ENCODE measurements at places on chromosomes 12 and 14.
A peak's percentile ranks its signal among the peaks of the same experiment; 100 is the strongest.

DNA sequence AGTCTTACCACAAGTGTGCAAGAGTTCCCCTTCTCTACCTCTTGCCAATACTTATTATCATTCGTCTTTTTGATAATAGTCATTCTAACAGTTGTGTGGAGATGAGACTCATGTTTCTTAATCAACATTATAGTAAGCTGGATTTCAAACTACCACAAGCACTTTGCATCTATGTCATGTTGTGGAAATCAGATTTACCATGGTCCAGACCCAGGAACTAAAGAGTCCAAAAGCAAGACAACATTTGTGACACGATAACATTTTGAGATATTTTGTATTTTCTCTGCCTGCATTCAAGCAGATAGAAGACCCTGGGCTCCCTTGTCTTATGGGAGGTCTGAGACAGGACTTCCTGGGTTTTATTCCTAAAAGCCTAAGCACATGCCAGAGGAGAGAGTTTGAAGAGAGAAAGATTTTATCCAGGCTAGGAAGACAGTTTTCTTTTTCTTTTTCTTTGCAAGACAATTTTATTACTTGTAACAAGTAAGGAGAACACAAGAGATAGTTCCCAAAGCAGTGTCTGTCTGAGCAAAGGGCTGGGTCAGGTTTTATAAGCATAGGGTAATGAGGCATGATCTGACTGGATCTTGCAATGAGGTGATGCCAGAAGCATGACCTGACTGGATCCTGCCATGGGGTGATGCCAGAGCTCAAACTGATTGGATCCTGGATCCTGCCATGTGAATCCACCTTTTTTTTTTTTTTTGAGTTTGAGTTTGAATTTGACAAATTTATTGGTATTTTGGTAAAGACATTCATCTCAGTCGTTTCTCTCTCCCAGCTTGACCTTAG lies 180.5 kb upstream of the HMGA2 start:
- no peak for DNase-seq

GRCh38 chr14:88168498-88169165 lies 154.4 kb downstream of the KCNK10 start:
- no peak for DNase-seq

- no peak for DNase-seq
Observed at GRCh38 chr12:57616383-57617101, 5.3 kb downstream of the ARHGEF25 start.

DNA sequence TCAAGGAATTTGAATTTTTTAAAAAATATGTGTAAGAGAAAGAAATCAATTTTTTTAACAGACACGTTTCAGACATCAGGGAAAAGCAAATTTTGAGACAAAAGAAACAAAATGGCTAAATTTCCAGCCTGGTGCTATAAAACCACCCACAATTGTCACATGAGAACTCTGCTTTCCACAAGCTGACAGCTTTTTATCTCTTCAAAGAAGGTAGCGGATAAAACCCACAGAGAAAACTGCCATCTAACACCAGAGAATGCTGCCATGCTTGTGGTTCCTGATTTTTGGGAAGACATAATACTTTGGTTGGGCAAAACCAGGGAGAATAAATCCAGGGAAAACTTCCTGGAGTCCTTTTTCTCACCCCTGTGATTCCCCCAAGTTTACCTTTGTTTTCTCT lies 10.3 kb upstream of the ITPR2 start:
- no peak for DNase-seq

GRCh38 chr14:43252866-43253265 lies 1254.2 kb downstream of the FSCB start:
- DNase-seq = no peak

GRCh38 chr14:22882529-22883172 lies 371 bp upstream of the REM2 start:
- DNase-seq = no peak

- no peak for DNase-seq
Observed at GRCh38 chr14:51513281-51513680, 138.4 kb upstream of the FRMD6 start.

- no peak for DNase-seq
Observed at GRCh38 chr12:53219956-53220693, 11.9 kb downstream of the RARG start.

GRCh38 chr12:110015132-110015531 lies 15.9 kb downstream of the ANKRD13A start:
- DNase-seq = no peak

DNA sequence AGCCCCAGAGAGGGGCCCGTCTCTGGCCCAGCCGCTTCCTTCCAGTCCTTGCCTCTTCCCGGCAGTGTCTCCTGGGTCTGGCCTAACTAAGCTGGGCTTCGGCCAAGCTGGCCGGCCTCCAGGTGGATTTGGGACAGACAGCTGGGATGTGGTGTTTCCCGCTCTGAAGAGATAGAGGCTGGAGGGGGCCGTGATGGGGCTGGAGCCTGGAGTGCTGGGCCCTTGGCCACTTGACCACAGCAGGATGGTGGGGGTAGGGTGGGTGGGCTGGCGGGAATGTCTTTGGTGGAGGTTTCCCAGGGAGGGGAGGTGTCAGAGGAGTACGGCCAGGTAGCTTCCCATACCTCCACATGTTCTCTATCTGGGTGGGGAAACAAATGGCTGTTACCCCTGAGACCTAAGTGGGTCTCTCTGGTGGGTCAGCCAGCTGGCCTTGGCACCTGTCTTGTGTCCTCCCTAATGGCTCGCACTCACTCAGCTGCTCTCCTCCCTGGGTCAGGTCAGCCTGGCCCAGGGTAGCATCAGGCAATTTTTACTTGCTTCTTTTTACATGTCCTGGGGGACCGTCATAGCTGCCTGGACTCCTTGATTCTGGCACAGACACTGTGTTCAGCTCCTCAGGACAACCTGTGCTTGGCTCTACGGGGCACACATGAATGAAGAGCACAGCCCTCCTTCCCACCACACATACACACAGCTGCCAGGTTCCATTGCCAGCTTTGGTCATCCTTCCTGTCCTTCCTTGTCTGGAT lies 19.8 kb upstream of the PGF start:
- DNase-seq = peak; percentile 75

- DNase-seq = no peak
Observed at GRCh38 chr12:99146185-99146584, 501.1 kb downstream of the APAF1 start.

DNA sequence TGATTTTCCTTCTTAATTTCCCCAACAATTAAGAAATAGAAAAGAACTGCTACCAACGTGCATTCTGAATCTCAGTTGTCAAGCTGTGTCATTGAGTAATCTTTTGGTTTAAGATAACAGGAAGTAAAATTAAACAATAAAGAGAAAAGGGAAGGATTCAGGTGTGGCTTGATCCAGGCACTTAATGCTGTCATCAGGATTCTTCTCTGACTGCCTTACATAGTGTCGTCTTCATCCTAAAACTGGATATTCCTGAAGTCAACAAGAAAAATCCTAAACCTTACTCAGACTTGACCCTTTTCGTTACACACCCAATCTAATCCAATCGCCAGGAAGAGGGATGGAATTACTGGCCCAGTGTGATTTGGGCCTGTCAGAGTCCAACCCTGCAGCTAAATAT lies 443.8 kb downstream of the MED13L start:
- DNase-seq = no peak

- no peak for DNase-seq
Observed at GRCh38 chr14:72513965-72514659, 379.8 kb downstream of the DPF3 start.

DNA sequence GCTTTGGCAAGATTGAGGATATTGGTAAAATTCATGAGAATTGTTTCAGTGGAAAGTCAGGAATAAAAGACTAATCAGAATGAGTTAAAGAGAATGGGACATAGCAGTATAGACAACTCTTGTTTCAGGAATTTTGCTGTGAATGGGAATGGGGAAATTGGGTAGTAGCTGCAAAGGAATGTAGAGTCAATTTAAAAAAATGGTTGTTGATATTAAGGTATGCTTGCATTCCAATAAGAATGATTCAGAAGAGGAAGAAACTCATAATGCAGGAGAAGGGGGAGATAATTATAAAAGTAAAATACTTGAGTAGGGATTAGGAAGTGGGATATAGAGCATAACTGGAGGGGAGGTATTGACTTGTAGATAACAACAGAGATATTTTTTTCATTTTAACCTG lies 40.7 kb downstream of the MNAT1 start:
- no peak for DNase-seq

GRCh38 chr12:60465060-60465459 lies 869.2 kb downstream of the SLC16A7 start:
- no peak for DNase-seq

GRCh38 chr12:95216711-95217376 lies 423 bp downstream of the FGD6 start:
- DNase-seq = peak; percentile 83

- DNase-seq = no peak
Observed at GRCh38 chr14:73567951-73568885, 795 bp upstream of the ACOT2 start.

GRCh38 chr14:59246566-59246965 lies 58.1 kb downstream of the DAAM1 start:
- no peak for DNase-seq

GRCh38 chr12:90987520-90987919 lies 17.3 kb downstream of the EPYC start:
- no peak for DNase-seq

DNA sequence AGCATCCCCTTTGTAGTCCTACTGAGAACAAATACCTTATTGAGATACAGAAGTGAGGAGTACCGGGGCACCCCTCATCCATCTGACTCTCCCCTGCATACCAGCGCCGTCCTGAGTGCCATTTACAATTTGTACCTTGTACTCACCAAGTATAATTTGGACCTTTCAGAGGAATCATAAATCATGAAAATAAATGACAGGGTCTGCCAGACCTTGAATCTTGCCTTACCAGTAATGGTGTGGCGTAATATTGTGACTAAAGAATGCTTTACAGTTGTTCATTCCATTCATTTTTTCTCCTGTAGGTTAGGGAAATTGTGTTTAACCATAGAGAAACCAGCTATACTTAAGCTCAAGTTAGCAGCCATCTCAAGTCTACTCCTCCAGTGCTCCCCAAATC lies 243.7 kb upstream of the RGS6 start:
- no peak for DNase-seq

DNA sequence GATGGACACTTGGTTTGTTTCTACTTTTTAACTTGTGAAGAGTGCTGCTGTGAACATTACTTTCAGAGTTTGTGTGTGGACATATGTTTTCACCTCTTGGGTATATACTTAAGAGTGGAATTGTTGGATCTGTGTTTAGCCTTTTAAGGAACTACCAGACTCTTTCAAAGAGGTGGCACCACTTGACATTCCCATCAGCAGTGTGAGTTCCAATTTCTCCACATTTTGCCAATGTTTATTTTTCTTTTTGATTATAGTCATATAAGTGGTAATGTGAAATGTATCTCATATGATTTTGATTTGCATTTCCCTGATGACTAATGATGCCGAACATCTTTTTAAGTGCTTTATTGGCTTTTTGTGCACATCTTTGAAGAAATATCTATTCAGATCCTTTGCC lies 44.8 kb downstream of the ARHGAP5 start:
- no peak for DNase-seq

DNA sequence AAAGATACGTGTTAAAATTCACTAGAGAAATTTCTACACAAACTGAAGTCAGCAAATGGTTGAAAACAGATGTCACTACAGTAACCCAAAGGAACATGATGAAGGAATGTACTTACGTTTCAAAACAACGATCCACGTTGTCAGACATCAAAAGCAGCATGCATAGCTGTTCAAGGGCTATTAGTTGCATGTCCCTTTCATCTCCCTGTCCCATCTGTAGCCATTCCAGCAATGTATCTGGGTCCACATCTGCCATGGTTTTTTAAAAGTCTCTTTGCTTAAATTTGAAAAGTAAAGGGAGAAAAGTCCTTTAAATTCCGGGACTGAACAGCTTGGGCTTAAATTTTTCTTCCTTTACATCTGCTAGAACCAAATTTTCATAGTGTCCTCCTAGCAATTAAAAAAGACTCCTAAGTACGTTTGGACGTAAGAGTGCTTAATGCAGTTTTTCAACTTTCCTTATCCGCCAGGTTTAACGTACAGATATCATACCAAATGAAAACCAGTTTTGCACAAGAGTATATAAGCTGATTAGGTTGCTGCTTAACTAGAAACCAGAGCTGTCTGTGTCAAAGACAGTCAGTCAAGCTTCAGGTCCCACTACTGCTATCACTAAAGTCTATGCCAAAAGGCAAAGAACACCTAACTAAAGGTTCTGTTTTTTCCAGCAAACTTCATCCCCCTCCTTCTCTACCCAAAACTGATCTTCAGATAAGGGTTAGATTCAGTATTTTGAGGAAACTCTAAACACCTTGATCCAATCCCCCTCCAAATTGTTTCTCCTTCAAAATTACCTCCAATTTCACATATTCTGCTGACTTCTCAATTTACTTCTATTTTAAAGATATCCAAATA lies 1.7 kb downstream of the HECTD1 start:
- no peak for DNase-seq

DNA sequence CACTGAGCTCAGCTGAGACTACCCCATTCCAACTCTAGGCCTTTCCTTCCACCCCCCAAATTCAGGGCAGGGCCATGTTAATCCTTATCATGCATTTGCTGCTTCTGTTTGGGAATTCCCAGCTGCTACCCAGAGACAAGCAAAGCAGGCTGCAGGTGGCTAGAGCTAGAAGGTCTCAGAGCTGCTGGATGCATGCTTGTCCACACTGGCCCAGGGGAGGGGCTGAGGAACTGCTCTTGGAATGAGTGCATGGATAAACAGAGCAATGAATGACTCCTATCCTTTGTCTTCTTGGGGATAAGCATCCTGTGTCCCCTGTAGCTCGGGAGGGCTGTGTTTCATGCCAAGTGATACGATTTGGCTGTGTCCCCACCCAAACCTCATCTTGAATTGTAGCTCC lies 136.8 kb upstream of the NOS1 start:
- no peak for DNase-seq

GRCh38 chr12:97645726-97646125 lies 183.1 kb downstream of the RMST start:
- no peak for DNase-seq

DNA sequence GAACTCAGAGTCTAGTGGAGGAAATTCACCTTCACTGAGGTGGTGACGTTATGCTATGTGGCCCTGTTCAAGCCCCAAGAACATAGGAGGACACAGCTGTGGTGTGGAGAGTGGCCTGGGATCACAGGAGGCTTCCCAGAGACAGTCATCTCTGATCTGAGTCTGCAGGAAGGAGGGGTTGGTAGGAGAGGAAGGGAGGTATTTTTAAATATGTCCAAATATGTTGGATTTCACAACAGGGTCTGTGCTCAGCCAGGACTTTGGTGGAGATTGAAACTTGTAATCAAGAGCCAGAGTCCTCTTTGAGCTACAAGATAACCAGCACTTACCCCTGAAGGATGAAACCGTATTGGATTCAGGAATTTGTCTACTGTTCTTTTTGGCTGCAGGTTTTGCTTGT lies 26.4 kb upstream of the MED13L start:
- DNase-seq = no peak

DNA sequence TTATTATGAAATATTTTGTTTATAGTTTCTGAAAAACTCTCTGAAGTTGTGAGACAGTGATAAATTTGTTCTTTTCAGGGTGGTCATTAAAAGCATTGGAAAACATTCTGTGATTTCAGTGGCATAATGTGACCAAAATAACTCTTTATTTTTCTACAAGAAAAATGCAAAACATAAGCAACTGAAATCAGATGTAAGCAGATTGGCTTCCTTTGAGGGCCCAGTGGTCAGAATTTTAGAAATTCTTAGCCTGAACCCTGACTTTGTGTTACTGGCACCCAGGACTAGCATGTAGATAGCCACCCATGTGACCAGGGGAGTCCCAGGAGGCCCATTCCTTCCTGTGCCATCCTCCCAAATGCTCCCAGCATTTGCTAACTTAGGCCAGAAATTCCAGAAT lies 145.6 kb upstream of the SLC38A2 start:
- DNase-seq = no peak

- no peak for DNase-seq
Observed at GRCh38 chr14:88026890-88027289, 22.0 kb downstream of the GPR65 start.

GRCh38 chr12:22082190-22082701 lies 36.2 kb downstream of the CMAS start:
- no peak for DNase-seq
